Foreskin fibroblast (primary cell): ENCODE measurements at places on chromosomes 13 and 19.

DNA sequence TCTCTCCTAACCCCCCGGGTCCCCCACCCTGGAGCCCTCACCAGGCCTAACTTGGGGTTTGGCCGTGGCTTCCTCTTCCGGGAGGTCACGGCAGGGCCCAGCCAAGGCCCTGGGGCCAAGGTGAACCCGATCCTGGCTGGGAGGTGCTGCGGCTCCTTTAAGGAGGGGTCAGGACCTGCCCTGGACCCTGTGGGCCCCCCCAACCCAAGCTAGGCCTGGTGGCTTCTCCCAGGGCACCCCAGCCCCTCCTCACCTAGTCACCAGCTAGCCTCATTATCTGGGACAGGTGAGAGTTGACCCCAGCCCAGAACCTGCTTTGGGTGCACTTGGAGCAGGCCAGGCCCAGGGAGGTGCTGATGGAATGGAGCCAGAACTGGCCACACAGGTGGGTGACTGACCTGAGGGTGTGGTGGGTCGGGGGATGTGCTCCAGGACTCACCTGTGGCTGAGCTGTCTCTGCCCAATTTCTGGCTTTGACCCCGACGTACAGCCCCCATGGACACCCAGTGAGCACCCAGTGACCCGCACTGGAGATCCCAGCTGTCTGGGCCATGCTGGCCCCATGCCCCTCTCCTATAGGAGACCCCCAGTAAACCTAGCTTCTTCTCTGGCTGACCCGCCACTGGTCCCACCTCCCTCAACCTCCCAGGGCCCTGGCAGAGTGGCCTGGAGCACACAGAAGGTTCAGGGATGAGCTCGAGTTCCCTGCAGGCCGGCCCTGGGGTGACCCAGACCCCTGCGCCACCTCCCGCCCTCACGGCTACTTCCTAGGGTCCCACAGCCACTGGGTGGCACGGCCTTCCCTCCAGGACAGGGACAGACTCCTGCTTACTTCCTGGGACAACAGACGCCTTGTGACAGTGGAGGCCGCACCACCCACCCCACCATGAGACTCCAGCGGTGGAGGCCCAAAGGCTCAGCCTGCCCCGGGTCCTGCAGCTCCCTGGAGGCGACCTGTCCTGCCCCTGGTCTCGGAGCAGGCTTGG lies 6.7 kb upstream of the MKNK2 start:
- no peak for DNase-seq

DNA sequence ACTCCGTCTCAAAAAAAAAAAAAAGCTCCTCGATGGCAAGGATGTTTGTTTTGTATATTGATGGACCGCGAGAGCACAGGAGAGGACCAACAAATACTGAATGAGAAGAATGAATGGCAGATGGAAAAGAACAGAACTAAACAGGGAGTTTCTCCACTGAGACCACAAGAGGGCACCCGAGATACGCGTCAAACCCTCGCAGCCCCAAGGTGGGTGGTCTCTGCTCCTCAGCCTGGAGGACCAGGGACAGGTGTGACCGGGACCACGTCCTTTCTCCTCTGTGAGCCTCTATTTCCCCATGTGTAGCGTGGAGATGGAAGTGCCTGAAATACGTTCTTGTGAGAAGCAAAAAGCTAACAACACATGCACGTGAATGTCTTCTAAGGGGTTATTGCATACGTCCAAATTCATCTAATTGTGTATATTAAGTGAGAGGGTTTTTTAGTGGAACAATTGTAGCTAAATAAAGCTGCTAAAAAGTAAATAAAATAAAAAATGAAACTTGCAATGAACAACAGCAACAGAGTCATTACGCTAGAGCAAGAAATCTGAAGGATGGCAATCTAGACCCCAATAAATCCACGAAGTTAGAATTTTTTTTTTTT lies 8.3 kb upstream of the CDC42EP5 start:
- DNase-seq, result peak; percentile 60

GRCh38 chr13:39536906-39537305 lies 66.1 kb downstream of the LHFPL6 start:
- DNase-seq, result no peak

- DNase-seq, result no peak
Observed at GRCh38 chr13:51208716-51209115, 13.5 kb upstream of the FAM124A start.

GRCh38 chr13:41610404-41610803 lies 153.1 kb downstream of the RGCC start:
- peak; percentile 91 for DNase-seq

DNA sequence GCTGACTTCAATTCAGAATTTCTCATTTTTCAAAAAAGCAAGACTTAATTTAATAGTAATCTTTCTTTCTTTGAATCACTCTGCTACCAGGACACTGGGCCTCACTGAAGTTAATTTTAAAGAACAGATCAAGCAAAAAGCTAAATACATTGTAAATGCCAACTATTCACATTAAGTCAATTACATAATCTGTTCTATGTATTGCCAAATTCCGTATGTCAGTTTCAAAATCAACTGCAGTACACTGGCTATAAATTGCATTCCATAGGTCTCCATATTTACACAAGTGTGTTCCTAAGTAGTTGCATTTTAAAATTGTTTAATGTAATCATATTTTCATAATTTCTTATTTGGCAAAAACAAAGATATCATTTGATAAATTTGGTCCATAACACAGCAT lies 10.1 kb downstream of the FOXO1 start:
- no peak for DNase-seq

DNA sequence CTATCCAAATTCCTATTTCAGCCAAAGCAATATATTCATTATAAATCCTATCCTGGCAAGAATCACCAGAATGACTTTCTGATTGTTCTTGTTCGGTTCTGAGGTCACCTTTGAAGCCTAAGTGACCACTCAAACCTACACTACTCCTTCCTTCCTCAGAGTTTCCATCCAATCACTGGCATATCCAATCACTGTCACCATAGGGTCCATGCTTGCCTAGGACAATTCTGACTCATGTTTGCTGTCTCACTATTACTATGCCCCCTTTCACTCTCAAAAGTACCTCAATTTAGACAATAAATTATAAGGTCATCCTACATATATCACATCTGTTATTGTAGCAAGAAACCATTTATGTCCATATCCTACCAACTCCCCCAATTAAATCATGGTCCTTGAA lies 58.9 kb downstream of the UBL3 start:
- DNase-seq, result no peak

GRCh38 chr13:112574834-112575613 lies 12.9 kb downstream of the TUBGCP3 start:
- peak; percentile 11 for DNase-seq

- DNase-seq, result no peak
Observed at GRCh38 chr19:11452620-11453310, 17.3 kb downstream of the PRKCSH start.

GRCh38 chr19:925087-925525 lies 729 bp upstream of the ARID3A start:
- peak; percentile 74 for DNase-seq

DNA sequence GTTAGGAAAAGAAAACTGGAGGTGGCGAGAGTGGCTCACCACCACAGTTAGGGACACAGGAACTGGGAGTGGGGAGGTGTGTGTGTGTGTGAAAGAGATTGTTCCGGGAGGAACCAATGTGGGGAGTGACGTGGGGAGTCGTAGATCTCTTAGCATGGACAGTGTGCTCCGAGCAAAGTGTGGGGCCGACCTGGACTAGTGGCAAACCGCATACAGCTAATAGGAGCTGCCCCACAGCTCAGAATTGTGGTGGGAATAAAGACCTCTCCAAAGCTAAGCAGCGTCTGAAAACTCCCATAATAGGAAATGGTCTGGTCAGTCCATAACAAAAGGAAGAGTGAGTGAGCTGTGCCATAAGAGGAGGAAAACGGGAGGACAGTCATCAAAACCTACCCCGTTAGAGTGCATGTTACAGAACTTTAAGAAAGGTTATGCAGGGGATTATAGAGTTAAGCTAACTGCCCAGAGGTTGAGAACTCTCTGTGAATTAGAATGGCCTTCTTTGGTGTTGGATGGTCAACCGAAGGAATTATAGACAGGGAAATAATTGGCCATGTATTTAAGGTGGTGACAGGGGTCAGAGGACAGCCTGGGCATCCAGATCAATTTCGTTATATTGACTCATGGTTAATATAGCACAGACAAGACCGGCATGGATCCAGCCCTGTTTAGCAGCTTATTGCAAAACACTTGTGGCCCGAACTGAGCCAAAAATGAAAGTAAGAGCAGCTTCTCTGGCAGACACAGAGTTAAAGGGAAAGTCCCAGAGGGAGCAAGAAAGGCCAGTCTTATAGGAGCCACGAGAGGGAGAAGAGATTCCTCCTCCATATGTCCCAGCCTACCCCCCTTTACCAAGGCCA lies 8.9 kb upstream of the SLC15A1 start:
- peak; percentile 55 for DNase-seq

DNA sequence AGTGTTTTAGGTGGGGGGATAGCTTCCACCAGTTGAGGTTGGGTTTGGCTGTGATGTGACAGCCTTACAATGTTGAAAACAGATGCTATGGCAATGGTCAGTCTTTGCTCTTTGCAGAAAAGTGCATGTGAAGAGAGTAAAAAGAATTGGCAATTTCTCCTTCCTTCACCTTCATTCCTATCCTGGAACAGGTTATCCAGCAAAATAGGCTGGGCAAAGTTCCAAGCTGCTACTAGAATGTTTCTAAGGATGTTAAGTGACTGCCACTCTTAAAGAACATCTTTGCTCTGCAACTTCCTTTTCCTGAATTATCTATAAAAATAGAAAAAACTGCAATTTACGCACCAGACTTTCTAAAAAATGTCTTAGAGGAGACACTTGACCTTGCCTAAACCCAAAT lies 50.1 kb upstream of the MYCBP2 start:
- DNase-seq, result no peak
